ENCODE measurements at places on chromosomes 13 and 19.
A peak's percentile ranks its signal among the peaks of the same experiment; 100 is the strongest.

DNA sequence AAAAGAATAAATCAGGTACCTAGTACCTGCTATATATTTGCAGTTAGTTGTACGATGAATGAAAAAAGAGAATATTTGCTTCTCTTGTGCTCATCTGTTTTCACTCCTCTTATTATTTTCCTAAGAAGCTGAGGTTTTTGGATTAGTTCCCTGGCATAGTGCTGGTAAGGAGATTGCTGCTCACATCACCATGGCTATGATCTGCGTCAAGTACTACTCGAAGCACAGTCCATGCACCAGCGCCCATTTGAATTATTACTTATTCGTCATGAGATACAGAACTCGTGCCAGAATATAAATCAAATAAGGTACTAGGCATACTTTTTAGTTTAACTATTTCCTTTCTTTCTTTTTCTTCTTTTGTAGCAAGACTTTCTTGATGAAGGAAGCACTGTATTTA, 7.1 kb downstream of the SERTM1 start:
- DNase-seq = no peak

DNA sequence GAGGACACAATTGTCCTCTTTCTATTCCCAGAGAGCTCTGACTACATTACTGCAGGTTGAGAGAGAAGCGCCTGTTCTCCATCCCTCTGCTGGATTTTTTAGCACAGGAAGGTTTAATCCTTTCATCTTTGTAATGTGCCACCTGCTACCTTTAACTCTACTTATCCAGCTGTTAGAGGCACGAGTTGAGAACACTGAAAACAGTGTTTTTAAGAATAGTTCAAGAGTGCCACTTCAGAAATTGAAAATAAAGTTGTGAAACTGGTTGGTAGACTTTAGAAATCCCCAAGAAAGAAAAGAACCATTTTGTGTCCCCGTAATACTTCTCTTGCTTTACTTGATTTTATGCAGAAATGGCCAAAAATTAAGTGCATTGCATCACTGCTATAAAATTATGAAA, 20.6 kb downstream of the FREM2 start:
- no peak for DNase-seq

DNA sequence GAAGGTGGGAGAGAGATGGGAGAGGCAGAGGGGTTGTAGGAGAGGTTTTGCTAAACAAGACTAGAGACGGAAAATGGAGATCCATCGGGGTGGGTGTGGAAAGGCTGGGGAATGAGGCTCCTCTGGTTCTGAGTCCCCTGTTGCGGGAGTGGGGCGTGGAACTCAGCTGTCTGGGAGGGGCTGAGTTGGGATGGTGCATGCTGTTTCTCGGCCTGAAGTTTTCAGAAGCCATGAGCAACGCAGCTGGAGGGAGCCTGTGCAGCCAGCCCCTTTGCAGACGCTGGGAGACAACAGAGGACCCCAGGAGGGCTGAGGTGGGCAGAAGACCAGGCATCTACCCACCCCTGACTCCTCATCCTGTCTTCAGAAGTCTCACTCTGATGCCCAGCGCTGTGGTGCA, 7.4 kb upstream of the GIPR start:
- no peak for DNase-seq

GRCh38 chr19:14051980-14052379, 9.9 kb downstream of the PALM3 start:
- no peak for DNase-seq

- peak; percentile 73 for DNase-seq
Observed at GRCh38 chr13:52851137-52851962, 2.9 kb upstream of the PCDH8 start.

All from GM03348 (cell line).